Hepatic stellate cell (primary cell): ENCODE measurements at places on chromosomes 4 and X.

DNA sequence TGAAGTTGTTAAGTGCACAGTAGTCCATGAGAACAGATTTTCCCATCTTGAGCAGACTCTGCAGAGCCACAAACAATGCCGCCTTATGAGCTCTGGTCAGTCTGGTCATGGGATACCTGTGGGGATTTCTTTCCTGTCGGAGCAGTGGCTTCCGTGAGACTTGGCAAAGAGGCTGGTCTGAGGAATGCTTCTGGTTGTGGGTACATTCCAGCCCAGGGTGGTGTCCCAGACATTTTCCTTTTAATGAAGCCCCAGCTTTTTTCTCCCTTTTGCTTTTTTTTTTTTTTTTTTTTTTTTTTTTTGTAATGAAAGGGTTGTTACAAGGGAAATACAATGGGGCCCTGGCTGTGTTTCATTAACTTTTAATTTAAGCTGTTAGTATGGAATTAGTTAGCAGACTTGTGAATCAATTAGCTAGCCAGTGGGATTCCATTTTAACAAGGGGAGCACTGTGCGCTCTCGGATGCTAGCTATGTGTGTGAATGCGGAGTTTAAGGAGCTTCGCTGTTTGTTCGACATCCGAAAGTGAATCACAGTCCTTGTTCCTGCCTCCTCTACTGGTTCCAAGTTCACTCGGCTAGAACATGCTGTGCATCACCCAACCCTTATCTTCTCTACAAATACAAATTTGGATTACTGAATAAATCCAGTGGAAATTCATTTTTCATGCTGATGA is 225.1 kb downstream of the CBR4 start:
- no peak for DNase-seq

DNA sequence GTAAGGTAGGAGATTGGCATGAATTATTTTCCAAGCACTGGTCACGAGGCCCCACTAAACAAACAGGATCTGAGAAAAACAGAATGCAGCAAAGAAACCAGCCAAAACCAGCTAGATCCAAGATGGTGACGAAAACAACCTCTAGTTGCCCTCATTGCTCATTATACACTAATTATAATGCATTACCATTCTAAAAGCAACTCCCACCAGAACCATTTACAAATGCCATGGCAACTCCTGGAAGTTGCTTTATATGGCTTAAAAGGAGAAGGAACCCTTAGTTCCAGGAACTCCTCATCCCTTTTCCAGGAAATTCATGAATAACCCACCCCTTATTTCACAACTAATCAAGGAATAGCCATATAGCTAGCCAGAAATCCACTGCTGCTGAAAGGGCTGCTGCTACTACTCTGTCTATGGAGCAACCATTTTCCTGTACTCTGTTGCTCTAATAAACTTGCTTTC is 69.3 kb downstream of the ABCB7 start:
- DNase-seq = no peak

GRCh38 chr4:159127745-159128518 is 25.1 kb downstream of the RAPGEF2 start:
- DNase-seq = no peak

DNA sequence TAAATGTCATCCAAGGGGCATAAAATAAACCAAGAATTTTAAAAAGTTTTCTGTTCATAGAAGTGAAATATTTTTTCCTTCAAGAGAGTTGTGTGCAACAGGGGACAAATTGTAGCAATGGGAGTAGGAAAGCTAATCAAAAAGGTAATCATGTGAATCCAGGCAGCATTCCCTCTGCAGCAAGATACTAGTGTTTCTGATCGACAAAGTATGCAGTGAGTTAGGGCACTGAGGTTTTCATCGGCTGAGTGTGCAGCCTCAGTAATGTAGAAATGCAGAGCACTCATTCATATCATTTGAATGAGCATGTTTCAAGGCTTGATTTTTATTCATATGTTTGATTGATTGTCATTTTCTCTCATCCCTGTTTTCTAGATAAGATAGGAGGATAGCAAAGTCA is 321.7 kb downstream of the PCDH7 start:
- DNase-seq = no peak

GRCh38 chrX:100643956-100644860 is at the start of gene SRPX2:
Gene SRPX2, plus strand, starts transcription at chrX:100644199. Its CDS starts 2,124 bp downstream, at chrX:100646323.
- DNase-seq = peak; percentile 38

- peak; percentile 25 for DNase-seq
Observed at GRCh38 chr4:37967736-37968135, 7.5 kb downstream of the PTTG2 start.

GRCh38 chr4:16457944-16458343 is 231.7 kb upstream of the TAPT1 start:
- DNase-seq = no peak

DNA sequence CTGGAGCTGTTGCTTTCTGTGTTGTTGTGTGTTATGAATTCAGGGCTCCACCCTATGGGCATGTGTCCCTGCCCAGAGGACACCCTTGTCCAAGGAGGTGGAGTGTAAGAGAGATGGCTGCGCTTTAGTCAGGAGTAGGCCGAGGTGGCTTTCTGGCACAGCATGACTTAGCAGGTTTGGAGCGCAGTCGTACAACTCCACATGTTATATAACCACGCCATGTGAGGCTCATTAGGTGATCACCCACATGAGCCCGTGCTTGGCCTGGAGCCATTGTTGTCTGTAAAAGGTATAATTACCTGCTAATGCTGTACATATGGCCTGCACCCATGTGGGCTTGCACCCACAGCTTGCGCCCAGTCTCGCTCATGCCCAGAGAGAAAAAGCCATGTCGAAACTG is 15.8 kb upstream of the ANAPC4 start:
- no peak for DNase-seq

GRCh38 chrX:136574548-136574947 is 42.5 kb downstream of the VGLL1 start:
- DNase-seq = no peak

DNA sequence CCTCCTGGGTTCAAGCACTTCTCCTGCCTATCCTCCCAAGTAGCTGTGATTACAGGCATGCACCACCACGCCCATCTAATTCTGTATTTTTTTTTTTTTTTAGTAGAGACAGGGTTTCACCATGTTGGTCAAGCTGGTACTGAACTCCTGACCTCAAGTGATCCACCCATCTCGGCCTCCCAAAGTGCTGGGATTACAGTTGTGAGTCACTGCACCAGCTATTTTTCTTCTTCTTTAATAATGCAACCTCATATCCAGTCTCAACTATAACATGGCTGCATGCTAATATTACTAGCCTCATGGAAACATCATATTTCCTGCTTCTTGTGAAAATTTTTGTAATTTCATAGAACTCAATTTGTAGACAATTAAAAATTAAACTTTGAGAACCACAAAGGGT is 706.5 kb downstream of the KCTD8 start:
- DNase-seq = no peak

- peak; percentile 2 for DNase-seq
Observed at GRCh38 chr4:67332627-67333026, 212.7 kb downstream of the CENPC start.

DNA sequence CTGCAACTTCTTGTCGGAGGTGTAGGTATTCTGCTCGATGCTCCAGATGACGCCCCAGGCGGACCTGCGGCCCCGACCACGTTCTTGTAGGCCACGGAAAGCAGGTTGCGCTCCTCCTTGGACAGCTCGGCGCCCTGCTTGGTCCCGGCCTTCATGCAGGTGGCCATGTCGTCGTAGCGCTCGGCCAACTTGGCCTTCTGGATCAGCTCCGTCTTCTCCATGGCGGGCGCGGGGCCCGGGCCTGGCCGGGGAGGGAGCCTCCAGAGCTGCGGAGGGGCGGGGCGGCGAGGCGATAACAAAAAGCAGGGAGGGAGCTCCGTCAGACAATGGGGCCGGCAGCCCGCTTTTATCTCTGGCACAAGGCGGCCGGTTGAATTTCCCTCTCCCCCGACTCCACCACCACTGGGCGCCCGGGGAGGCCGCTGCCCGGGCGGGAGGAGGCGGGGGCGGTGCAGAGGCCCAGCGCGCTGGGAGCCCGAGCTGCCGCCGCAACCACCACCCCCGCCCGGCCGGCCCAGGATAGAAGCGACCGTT is 28.3 kb upstream of the DRP2 start:
- peak; percentile 10 for DNase-seq

- DNase-seq = no peak
Observed at GRCh38 chr4:17329046-17329445, 182.8 kb downstream of the QDPR start.

GRCh38 chrX:53268173-53268572 is 13.2 kb downstream of the IQSEC2 start:
- no peak for DNase-seq

- peak; percentile 29 for DNase-seq
Observed at GRCh38 chrX:22247169-22247568, 25.5 kb upstream of the CBLL2 start.

GRCh38 chr4:72022553-72022952 is 9.2 kb upstream of the NPFFR2 start:
- DNase-seq = no peak

- DNase-seq = no peak
Observed at GRCh38 chr4:118124997-118125396, 90.7 kb downstream of the NDST3 start.

- DNase-seq = no peak
Observed at GRCh38 chr4:86916392-86916791, 18.4 kb upstream of the AFF1 start.

- no peak for DNase-seq
Observed at GRCh38 chrX:47828984-47829383, 7.7 kb upstream of the ZNF81 start.

DNA sequence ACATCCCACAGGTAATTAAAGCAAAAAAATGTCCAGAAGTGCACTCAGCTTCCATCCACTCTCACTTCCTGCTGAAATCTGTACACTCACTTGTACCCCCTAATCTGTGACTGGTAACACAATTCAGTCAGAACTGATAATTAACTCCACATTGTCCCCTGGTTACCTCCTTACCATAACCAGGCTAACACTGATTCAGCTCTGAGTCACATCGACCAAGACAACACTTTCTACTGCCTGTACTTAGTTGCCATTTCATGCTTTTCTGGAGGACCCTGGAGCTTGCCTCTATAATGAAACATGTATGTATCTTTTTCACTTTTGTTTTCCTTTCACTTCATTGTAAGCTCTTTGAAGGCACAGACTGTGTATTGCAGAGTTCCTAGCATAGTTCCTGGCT is 130.9 kb upstream of the GABRG1 start:
- no peak for DNase-seq

DNA sequence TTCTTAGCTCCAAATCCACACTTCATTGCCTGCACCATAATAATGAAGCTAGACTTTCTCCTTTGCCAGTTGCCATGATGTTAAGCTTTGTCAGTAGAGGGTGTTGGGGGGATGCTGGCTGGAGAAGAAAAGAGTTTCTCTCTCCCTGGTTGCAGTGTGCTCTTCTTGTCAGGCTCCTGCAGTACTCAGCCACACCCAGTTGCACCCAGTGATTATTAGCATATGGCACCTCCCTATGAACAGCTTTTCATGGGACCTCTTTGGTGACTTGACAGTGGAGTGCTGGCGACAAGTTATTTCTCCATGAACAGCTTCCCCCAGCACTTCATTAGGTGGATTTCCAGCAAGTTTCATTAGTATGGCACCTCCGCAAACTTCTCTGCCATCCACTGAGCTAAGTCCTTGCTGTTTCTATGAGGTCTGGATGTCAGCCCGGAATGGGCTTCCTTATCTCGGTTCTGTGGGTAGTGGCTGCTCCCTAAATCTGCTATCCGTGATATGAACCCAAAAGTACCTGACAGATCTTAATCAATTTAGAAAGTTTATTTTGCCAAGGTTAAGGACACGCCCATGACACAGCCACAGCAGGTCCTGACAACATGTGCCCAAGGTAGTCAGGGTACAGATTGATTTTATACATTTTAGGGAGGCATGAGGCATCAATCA is 18.8 kb upstream of the OTUD4 start:
- no peak for DNase-seq

GRCh38 chr4:158521484-158522088 is at the start of gene RXFP1:
Gene RXFP1, plus strand, starts transcription at chr4:158521882. Its CDS starts 95 bp downstream, at chr4:158521977.
- no peak for DNase-seq

- DNase-seq = no peak
Observed at GRCh38 chrX:133658293-133658911, 243.1 kb upstream of the GPC4 start.

DNA sequence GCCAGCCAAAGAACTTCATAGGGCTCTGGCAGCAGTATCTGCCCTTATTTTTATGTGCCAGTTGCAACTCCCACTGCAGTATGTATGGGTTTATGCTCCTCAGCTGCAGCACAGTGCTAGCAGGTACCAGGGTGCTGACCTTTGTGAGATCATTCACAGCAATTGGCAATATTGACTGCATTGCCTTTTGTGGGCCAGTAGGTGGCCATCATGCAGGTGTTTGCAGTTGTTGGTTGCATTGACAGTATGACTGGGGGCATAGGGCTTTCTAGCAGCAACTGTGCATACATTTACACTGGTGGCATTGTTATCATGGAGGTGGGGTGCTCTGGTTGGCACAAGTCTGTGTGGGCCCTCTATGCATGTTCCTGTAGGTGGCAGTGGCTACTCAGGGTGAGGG is 42.5 kb downstream of the FAAH2 start:
- DNase-seq = no peak

DNA sequence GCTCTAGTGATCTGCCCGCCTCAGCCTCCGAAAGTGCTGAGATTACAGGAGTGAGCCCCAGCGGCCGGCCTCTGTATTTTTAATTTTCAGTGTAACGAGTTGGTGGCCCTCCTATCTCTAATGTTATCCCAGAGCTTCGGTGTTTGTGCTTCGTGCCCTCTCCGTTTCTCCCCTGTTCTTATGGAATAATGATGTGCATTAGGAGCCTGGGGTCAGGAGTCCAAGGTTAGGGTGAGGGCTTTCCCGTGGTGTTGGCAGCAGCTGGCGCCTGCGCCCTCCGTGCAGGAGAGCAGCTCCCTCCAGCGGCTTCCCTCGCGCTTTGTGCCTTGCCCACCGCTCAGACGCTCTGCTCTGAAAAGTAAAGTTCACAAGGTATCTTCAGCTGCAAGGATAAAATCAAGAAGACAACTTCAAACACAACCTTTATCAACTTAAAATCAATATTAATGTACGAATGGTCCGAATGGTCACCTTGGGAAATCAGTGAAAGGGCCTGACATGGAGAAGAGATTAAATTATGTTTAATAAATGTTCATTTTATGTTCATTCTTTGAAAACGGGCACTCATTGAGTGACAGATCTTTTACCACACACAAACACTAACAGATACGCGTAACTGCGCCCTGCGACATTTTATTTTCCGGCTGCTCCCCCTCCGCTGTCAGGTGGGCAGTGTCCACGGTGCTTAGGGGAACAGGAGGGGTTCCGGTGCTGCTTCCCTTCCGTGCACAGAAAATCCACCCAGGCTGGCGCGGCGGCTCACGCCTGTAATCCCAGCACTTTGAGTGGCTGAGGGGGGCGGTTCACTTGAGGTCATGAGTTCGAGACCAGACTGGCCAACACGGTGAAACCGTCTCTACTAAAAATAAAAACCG is 62.4 kb downstream of the TRAPPC11 start:
- DNase-seq = peak; percentile 62
